ENCODE measurements at places on chromosomes 5 and 9. TPM values are rescaled to one million over a fixed set of nuclear protein-coding genes. Genes with fewer than 3 reads are reported as not detected.

GRCh38 chr5:96816991-96817390 is 9.2 kb upstream of the ERAP1 start:
- no peak for DNase-seq

The SLC34A1 gene
- polyA plus RNA-seq = not detected

- DNase-seq = no peak
Measured at GRCh38 chr5:65149827-65150226, 331.9 kb downstream of the ADAMTS6 start.

DNA sequence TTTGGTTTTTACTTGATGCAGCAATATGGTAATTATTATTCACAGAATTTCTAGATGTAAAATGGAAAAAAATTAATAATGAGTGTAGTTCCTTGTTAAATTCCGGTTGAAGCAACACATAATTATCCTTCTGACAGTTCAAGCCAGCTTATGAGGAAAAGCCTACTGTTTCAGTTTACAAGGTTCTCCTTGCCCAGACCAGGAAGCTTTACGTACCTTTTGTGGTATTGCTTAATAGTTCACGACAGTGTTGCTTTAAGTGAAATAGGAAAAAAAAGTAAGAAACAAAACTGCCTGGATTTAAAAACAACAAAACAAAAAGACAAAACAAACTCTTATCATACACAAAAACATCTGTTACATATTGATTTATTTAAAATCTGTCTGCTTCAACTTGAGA is 547.3 kb upstream of the C9orf72 start:
- no peak for DNase-seq

The ZNF658 gene
- 1.3 TPM for polyA plus RNA-seq

The HAND1 gene
- polyA plus RNA-seq = 0.12 TPM

Data from lung (tissue), 17 donors.